ENCODE measurements at places on chromosomes 1 and 21. TPM values are rescaled to one million over a fixed set of nuclear protein-coding genes. Genes with fewer than 3 reads are reported as not detected.

Gene ZNF697
- total RNA-seq = 7.7 TPM

Gene DUSP23
- total RNA-seq = 44.4 TPM

GRCh38 chr1:68322837-68323687, 90.7 kb upstream of the WLS start:
- no peak for DNase-seq

DNA sequence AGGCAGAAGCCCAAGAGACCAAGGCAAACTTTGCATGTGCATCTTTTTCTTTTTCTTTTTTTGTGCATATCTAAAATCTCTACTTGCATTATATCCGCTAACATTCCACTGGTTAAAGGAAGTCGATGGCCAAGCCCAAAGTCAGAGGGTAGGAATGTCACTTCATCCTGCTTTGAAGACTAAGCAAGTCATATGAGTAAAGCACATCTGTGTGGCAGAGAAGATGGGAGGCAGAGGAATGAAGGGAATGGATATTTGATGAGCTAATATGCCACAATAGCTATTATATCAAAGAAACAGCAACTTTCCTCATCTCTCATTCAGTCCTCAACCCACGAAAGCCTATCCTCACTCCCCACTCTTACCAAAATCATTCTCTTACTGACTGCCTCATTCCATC, 59.3 kb downstream of the RNF220 start:
- no peak for DNase-seq

DNA sequence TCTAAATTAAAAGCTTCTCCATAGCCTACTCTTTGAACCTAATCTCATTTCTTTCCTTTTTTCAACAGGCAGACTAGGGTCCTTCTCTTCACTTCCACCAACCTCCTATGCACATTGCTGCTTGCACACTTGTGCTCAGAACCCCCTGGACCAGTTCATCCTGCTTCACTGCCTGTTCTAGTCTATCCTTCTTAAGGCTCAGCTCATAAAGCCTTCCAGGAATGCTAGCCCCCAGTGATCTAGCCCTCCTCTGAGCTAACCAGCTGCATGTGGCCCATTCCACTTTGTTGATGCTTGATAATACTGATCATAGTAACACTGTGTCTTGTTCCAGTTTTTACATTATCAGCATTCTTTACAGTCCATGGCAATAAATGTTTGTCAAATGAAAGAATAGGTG, 22.9 kb upstream of the PHGDH start:
- DNase-seq = no peak

- DNase-seq = peak; percentile 75
Observed at GRCh38 chr1:23013657-23014056, 2.0 kb downstream of the TEX46 start.

GRCh38 chr1:86703696-86704457, 499 bp upstream of the SH3GLB1 start:
- DNase-seq = peak; percentile 27

- DNase-seq = no peak
Observed at GRCh38 chr1:171736196-171736595, 5.7 kb downstream of the VAMP4 start.

GRCh38 chr1:7623842-7624241, 147.3 kb upstream of the VAMP3 start:
- DNase-seq = no peak

GRCh38 chr1:203168991-203169390, 6.6 kb downstream of the MYBPH start:
- no peak for DNase-seq

GRCh38 chr1:41615981-41616380, 131.5 kb upstream of the EDN2 start:
- no peak for DNase-seq

- DNase-seq = no peak
Observed at GRCh38 chr1:236794585-236795034, 482 bp upstream of the MTR start.

- no peak for DNase-seq
Observed at GRCh38 chr1:205267306-205267902, 39.7 kb downstream of the TMCC2 start.

DNA sequence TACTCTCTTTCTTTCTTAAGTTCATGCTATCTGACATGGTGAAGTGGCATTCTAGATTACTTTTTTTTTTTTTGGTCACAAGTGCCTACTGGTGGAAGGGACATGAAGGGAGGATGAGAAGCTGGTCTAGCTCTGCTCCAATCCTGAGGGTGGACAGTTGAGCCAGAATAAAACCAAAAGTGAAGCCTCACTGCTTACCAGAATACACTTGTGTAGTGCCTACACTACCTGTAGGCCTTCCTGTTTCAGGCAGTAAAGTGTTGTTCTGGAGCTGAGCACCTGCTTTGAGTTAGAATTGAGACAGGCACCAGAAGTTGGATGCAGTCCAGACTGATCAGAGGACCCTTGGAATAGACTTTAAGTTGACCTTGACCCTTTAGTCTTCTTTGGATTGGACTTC, 40.4 kb upstream of the APOBEC4 start:
- DNase-seq = no peak

Gene CELA2B
- not detected for total RNA-seq

DNA sequence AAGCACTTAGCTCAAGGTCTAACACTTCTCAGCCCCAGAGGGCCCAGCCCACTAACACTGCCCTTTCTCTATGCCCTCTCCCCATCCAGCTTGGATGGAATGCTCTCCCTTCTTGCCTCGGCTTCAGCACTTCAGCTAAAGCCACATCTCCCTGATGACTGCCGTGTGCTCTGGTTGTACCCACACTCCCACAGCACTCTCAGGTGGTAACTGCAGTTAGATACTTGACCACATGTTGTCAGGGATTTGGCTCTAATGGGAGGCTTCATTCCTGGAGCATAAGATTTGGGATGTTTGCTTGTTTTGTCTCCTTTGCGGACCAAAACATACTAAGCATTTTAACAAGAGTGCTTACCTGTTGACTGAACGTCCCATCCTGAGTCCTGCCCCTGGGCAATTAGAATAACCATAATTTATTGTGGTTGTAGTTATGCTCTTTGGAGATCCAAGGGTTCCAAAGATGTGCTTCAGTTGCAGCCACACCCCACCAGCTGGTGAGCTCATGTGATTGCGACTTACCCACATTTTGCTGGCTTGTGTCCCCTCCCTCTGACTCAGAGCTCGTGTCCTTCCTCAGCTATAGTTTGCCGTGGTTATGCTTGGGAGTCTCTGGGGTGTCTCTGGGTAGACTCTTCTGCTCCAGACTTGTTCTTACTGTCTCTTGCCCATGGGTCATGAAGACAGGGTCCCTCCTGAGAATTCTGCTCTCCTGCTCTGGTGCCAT, 7.7 kb upstream of the SLC26A9 start:
- DNase-seq = no peak

GRCh38 chr1:183114441-183114840, 71.6 kb upstream of the LAMC2 start:
- no peak for DNase-seq
